Activated CD4-positive, CD25-positive, alpha-beta regulatory T cell treated with anti-CD3 and anti-CD28 coated beads, Interleukin-2, amount 50 U/mL, for 16 hours (primary cell): ENCODE measurements at places on chromosomes 11 and 22.

DNA sequence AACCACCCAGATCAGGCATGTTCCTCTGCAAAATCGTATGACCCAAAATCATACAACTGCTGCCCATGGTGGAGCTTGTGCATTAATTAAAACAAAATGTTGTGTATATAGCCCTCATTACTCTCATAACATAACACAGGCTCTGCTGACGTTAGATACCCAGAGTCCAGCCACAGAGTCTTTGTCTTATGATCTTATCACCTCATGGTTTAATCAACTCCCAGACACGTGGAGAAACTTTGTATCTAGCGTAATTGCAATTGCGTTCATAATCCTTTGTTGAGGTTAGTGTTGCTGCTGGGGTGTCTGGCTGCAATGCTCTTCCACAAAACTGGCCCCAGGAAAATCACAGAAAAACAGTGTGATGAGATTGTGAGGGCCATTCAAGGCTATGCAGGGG, 5.0 kb upstream of the APOL1 start:
- no peak for DNase-seq

DNA sequence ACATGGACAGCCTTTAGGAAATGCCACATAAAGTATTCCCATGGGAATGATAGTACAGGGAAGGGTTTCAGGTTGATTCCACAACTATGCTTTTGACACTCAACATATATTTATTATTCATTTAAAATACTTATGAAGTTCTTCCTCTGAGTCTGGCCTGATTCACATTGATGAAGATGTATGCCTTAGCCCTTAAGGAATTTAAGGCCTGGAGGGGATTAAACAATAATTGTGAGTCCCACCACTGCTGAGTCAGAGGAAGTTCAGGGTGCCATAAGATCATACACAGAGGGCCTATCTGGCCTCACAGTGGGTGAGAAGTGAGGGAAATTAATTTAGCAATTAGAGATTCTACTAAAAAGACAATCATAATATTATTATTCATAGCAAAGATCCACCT, 161.1 kb upstream of the SNX19 start:
- DNase-seq = no peak

DNA sequence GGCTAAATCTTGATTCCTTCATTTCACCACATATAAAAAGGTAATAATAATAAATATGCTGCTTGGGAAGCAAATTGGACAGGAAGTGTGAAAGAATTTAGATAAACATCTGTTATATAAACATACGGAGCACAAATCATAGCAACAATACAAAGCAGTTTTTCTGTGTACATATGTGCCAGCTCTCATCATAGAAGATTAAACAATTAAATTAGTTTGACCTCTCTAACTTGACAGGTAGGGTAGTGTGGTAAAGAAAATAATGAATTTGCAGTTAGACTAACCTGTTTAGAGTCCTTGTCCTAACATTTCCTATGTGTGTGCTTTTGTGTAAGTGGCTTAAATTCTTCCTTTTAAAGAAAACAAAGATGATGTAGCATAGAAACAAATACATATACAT, 995.7 kb upstream of the TENM4 start:
- no peak for DNase-seq

DNA sequence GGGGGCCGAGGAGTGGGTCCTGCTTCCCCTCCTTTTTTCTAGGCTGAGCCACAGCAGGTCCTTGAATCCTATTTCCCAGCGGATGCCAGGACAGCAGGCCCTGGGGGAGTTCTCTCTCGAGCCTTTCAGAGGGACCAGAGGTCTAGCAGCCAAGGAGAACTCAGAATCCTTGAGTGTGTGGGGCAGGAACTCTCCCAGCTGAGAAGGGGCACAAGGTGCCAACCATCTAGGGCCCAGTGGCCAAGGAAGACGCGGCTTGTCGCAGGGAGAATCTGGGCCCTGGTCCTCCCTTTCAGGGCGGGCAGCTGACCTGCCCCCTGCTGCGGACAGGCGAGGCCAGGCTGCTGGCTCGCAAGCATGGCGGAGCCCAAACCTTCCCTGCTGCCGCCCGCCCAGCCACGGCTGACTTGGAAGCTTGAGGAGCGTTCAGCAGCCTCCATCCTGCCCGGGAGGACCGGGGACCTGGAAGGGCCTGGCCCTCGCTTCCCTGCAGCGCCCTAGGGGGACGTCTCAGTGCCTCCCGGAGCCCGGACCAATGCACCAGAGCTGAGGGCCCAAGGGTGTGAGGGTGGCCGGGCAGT, 972 bp upstream of the TSSC4 start:
- DNase-seq = no peak

DNA sequence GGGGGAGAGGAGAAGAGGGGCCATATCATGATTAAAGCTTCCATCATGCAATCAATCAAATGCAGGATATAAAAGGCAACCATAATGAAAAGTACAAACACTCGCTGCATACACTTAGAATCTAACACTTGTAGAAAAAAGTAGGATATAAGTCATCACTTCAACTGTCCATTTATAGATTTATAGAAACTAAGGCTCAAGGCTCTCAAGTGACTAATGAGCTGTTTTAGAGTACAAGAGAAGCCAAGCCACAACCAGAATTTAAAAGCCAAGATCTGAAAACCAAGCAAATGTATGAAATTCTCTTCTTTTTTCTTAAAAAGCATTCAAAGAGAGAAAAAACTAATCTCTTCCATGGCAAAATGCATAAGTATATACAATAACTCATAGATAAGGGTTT, 160.2 kb upstream of the BLID start:
- DNase-seq = no peak

DNA sequence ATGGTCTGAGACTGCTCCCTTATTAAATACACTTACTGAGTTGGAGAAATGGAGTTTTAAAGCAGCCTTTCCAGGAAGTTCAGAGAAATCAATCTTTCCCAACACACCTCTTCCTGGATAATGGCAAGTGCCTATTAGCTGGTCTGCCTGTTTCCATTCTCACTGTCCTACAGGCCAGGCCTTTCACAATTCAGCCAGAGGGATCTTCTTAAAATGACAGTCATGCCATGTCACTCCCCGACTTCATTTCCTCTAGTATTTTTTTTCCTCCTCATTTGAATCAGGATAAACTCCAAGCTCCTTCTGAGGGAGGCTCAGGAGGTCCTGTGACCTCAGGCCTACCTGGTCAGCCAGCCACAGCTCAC, 62.6 kb downstream of the FDX1 start:
- DNase-seq = no peak

DNA sequence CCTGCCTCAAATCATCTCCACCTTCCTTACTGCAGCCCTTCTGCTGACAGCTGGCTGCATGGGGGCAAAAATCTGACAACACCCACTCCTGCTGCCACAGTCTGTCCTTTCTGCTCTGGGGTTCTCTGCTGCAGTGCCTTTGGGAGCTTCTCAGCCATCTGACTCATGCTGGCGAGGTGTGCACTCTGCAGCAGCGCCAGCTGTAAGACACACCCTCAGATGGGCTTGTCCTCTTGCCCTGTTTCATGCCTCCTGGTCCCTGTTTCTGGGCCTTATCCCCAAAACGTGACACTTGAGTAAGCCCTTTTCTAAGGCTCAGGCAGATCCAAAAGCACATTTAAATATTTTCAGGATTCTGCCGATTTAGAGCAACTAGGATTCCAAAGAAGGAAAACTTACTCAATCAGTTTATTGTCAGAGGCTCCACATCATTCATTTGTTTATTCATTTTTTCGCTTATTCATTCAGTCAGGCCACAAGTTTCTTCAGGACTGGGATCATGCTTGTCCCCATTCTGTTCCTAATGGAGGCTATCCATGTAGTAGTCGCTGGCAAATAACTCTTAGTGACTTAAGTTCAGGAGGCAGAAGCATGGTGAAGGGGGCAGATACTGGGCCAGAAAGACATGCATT, 60.2 kb downstream of the SMIM38 start:
- DNase-seq = no peak

- DNase-seq = no peak
Measured at GRCh38 chr11:43681401-43681942, 934 bp downstream of the HSD17B12 start.

GRCh38 chr11:7612056-7612660, 61.1 kb downstream of the CYB5R2 start:
- DNase-seq = no peak

DNA sequence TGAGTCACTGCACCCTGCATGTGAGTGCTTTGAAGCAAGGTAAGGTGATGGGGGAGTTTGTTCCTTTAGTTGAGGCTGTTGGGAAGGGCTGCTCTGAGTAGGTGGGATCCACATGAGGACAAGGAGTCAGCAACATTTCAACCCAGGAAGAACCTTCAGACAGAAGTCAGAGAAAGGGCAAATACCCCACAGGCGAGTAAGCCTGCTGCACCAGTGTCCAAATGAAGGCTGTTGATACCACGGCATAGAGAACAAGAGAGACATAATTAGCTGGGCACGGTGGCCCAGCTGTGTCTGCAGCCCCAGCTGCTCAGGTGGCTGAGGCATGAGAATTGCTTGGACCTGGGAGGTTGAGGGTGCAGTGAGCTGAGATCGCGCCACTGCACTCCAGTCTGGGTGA, 54.3 kb upstream of the CLMP start:
- no peak for DNase-seq

GRCh38 chr11:61542024-61542461, 33.5 kb downstream of the LRRC10B start:
- DNase-seq = no peak

- no peak for DNase-seq
Measured at GRCh38 chr11:103659743-103660142, 376.7 kb upstream of the DDI1 start.

DNA sequence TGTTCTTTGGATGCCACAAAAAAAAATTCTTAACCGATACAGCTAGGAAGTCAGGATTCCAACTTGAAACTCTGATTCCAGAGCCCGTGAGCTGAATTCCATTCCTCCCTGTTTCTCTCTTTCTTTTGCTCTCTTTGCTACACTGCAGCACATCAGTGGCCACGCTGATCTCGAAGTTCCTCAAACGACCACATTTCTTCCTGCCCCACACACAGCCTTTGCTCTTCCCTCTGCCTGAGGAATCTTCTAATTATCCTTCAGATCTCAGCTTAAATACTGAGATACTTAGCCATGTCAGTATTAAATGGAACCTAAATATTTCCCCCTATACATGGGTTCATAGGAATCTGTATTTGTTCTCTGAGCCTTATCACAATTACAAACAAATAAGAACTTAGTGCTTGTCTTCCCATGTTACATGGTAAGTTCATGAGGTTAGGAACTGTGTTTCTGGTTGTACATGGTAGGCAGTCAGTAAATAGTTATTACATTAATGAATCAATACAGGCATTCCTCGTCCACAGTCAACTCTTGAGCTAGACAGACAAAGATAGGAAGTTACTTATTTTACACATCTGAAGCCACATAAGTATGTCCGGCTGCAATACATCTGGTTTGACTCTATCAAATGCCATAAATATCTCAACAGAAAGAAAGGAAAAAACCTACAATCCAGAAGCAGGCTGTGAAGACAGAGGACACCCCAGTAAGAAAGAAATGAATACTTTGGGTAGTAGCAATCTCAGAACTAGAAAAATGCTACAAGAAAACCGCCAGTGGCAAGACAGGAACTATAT, 86.6 kb downstream of the MAML2 start:
- no peak for DNase-seq

GRCh38 chr11:32259641-32260081, 168.8 kb downstream of the RCN1 start:
- DNase-seq = no peak

DNA sequence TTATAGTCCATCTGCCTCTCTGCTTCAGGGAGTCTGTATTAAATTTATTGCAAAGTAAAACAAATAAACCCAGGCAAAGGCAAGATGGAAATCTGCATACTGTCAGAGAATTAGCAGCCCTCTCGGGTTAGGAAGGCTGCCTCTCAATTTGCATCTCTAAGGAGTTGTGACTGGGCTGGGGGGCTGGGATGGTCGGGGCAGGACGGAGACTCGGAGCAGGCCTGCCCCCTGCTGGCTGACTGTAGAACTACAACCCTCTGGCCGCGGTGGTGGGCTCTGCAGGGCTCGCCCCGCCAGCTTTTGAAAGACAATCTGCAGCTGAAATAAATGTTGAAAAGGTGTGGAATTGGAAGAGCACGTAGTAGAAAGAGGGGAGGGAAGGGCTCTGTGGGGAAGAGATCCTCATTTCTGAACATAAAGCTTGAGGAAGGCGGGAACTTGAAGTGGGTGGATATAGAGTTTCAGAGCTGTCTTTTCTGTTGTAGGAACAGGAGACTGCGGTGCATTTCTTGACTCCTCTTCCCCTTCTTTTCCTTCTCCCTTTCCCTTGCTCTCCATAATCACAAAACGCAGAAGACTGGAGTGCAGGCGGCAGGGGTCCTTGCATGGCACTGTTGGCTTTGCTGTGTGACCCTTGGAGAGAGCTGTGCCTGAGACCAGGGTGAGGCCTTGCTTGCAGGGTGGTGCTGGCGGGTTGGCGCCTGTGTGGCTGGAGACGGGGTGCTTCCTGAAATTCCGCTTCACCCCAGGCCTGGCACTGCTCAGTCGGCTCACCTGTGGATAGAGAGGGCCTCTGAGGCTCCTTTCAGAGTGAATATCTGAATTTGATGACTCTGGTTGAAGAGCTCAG, 22.6 kb upstream of the PKNOX2 start:
- DNase-seq = peak; percentile 21

DNA sequence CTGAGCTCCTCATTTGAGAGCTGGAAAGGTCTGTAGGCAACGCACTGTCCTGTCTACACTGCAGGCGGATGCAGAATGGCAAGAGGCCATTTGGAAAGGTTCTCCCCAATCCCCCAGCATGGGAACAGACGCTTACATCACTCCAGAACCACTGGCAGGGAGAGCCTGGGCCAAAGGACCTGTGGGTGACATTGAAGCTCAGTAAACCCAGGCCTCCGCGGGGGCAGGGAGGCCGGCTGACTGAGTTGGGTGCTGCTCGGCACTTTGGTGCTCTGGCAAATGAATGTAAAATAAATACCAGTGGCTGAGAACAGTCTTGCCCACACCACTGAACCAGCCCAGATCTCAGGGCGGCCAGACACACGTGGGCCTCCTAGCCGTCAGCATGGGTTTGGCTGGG, 22.4 kb downstream of the TOM1 start:
- DNase-seq = no peak

GRCh38 chr11:21142007-21142406, 472.6 kb downstream of the NELL1 start:
- no peak for DNase-seq
